SK-N-SH (cell line): ENCODE measurements at places on chromosomes 16 and 17.
A peak's percentile ranks its signal among the peaks of the same experiment; 100 is the strongest.

DNA sequence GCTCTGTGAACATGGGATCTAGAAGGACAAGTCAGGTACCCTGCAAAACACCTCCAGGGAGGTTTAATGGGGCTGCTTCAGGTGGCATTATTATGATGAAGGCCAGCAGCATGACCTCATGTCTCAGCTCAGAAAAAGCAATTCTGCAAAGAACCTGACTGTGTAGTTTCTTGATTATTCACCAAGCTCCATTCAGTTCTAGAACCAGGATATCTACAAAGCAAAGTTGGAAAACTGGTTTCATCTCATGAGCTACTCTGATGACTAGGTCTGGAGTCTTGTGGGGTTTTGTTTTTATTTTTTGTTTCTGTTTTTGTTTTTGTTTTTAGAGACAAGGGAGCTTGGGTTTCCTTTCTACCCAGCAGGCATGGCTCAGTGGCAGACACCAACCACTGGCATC, 19.0 kb upstream of the LRRC37A3 start:
- no peak for DNase-seq

DNA sequence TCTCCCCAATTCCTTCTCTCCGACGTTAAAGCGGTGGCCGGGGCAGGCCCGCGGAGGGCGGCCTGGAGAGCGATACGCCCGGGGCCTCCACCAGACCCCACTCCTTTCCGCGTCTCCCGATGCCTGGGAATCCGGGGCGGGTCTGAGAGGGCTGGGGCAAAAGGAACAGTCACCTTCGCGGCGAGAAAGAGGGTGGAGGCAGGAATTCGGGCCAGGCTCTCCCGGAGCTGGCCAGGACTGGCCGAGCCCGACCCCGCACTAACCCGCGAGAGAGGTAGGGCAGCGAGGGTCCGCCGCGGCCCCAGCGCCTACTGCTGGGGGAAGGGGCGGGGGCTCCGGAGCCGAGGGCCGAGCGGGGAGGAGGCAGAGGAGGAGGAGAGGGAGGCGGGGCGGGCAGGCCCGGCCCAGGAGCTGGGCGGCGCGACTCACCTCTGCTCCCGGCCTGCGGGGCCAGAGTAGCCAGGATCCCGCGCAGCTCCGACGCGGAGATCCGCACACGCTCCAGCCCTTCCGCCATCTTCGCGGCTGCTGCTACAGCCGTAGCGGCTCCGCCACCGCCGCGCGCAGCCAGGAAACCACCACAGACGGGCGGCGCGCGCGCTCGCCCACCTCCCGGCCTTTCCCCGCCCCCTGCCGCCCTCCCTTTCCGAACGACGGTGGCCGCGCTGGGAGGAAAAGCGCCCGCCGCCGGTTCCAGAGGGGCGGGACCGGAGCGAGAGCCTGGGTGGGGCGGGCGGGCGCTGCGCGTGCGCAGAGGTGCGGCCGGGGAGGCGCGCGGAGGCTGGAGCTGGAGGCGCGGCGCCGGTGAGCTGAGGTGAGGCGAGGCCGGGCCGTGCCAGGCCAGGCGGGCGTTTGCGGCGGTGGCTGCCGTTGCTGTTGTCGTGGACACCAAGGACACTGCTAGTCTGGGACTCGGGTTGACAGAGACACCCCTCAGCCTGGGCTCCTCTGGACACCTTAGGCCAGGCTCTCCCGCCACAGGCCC, at the start of the genes SMG6 and SRR:
TSS of gene SMG6 (minus strand) at position 582 of the 985 bp plus-strand sequence. CDS start at position 517, 65 bp downstream.
TSS of gene SRR (plus strand) at position 747 of the 985 bp plus-strand sequence. CDS start 11,611 bp downstream, outside the sequence.
- peak; percentile 100 for DNase-seq

GRCh38 chr17:17356149-17356930, 53.2 kb downstream of the NT5M start:
- DNase-seq, result peak; percentile 90

GRCh38 chr16:12837291-12837690, 33.6 kb upstream of the CPPED1 start:
- no peak for DNase-seq

DNA sequence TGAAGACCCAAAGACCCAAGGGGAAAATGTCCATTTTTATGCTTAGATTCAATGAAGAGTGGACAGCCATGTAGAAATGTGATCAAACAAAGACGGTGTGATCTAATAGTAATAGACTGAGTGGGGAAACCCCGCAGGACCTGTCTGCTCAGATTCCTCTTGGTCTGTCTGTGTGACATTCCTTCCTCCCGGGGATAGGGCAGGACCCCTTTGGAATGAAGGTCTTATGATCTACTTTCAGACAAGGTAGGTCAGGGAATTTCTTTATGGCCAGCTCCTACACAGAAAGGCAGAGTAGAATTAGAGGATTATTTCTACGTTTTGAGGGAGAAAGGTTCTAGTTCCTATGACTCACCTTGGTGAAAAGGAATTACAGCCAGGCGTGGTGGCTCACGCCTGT, 267.6 kb downstream of the STX8 start:
- no peak for DNase-seq

DNA sequence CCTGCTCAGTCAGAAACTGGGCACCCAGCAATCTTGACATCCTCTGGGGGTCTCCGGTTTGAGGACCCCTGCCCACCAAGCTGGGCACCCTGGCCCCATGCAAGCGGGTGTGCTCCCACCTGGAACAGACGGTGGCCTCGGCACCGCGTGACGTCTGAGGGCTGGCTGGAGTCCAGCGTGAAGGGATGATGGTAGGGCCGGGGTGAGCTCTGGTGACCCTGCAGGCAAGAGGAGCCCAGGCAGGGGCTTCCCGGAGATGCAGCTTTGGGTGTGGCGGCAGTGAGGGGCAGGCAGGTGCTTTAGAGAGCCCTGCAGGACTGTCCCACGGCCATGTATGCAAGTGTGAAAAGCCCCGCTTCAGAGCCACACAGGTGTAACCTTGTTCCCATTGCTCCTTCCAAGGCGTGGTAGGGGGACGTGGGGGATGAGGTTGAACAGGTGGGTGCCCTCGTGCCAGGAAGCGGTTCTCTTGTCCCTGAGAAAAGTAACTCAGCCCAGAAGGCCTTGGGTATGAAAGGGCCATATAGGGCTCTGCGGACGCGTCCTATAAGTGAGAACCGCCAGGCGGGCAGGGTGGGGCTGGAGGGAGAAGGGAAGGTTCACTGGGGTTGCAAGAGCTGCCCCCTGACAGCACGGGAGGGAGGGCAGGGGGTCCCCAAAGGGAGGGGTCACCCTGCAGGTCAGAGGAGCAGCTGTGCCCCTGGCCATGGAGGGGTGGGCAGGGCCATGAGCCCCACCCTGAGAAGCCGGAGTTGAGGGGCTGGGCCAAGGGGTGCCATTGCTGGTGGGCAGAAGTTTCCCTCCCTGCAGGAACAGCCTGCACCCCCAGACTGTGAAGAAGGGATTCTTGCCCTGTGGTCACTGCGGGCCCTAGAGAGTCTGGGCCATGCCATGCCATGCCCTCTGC, 9.2 kb downstream of the RGS11 start:
- peak; percentile 29 for DNase-seq
